Stimulated activated CD4-positive, alpha-beta T cell treated with anti-CD3 and anti-CD28 coated beads, Interleukin-12 subunit alpha, Interleukin-12 subunit beta, amount 100 ng/mL, for 48 hours (primary cell): ENCODE measurements at places on chromosomes 6 and 20.
A peak's percentile ranks its signal among the peaks of the same experiment; 100 is the strongest.

DNA sequence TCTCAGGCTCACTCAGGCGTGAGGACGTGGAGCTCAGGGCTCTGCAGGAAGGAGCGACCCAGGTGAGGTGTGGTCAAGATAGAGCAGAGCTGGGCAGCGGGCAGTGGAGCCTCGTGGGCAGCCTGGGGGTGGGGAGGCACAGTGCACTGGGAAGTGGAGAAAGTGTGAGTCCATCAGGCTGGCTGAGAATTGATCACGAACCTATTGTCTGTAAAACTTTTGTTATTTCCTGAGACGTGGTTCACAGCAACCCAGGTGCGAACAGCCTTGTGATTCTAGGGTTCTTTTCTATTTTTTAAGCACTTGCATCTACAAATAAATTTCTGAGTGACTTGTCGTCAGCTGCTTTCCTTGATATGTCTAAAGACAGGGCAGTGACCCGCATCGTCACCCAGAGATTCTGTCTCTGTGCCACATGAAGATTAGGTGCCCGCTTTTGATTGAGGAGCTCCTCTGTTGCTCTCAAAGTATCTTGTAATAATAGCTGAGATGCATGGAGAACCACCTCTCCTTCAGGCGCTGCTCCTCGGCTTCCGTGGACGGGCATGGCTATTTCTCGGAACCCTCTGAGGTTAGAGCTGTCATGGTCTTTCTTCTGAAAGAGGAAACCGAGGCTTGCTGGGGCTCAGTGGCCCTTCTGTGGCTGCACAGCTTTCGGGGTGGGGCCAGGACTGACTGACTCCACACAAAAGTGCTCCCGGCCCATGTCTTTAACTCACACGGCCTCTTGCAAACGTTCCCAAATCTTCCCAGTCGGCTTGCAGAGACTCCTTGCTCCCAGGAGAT is 662 bp upstream of the CCR6 start:
- no peak for DNase-seq

DNA sequence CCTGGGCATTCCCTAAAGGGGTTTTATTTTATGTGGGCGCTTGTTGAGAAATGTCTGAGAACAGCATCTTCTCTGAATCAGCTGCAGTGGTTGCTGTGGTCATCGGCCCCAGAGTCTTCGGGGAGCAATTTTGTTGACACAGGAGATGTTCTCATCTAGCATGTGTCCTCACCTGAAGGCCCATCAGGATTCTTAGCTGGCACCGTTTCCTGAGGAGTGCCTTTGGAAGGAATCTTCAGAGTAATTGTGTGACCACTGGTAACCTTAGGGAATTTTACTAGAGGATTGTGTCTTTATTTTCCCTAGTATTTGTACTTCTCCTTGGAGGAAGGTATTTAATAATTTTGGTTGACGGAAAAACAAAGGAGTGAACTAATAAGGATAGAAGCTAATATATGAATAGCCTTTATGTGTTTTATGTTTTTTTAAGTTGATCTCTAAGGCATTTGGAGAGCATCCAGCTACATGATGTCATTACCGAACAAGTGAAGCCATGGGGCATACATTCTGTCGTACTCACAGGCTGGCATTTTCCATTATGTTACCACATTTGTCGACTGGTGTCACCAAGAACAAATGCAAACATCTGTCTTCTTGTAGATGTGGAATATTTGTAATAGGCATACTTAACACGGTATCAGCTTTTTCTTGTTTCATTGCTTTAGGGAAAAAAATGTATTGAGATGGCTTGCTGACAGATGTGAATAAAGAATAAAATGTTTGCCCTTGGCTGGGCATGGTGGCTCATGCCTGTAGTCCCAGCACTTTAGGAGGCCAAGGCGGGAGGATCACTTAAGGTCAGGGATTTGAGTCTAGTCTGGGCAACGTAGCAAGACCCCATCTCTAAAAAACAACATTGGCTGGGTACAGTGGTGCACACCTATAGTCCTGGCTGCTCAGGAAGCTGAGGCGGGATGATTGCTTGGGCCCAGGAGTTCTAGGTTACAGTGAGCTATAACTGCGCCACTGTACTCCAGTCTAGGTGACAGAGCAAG is 41.9 kb downstream of the TULP4 start:
- DNase-seq = no peak

GRCh38 chr6:110814102-110815014 is 911 bp downstream of the CDK19 start:
- DNase-seq = peak; percentile 55

DNA sequence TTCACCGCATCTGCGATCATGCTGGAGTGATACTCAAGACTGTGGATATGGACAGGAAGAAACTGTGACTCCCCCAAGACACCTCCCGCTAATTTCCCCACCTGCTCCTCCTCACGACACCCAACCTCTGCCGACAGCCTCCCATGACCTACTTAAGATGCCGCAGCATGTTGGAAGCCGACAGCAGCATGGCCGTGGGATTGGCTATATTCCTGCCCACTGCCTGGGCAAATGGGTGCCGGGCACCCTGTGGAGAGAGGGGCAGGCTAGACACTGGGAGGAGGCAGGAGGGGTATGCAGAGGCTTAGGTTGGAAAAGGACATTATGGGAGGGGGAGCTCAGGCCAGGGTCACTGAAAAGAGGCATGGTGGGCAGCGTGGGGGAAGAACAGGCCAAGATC is 4.5 kb downstream of the IDH3B start:
- no peak for DNase-seq

DNA sequence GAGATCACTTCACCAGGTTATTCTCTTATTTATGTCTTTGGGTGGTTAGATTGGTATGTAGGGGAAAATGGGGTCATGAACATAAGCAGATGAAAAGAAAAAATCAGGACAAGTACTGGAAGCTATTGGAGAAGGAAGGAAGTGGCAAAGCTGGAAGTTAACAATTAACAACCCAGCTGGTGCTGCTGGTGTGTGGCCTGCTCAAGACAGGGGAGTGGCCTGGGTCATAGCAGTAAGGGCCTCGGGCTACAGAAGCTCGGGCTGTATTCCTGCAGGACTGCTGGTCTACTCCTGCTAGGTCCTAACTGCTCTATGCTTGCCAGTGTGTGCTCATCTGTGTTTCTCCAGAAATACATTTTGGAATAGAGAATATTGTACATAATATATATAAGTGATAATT is 19.6 kb downstream of the MYLIP start:
- no peak for DNase-seq

DNA sequence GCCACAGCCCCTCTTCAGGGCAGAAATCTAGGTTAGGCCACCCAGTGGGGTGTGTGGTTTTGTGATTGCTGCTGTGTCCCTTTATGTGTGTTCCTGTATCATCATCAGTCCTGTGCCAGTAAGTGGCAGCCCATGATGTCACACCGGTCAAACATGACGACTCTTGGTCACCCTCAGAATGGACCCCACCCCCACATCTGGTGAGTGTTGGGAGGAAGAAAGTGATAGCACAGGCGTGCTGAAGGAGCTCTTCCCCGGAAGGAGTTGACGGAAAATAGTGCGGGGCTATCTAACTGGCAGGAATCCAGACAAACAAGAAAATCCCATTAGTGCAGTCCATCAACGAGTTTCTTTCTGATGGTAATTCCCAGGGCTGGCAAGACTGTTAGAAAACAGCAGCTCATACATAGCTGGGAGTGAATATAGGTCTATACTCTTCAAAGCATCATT is 33.4 kb upstream of the IL17A start:
- no peak for DNase-seq

DNA sequence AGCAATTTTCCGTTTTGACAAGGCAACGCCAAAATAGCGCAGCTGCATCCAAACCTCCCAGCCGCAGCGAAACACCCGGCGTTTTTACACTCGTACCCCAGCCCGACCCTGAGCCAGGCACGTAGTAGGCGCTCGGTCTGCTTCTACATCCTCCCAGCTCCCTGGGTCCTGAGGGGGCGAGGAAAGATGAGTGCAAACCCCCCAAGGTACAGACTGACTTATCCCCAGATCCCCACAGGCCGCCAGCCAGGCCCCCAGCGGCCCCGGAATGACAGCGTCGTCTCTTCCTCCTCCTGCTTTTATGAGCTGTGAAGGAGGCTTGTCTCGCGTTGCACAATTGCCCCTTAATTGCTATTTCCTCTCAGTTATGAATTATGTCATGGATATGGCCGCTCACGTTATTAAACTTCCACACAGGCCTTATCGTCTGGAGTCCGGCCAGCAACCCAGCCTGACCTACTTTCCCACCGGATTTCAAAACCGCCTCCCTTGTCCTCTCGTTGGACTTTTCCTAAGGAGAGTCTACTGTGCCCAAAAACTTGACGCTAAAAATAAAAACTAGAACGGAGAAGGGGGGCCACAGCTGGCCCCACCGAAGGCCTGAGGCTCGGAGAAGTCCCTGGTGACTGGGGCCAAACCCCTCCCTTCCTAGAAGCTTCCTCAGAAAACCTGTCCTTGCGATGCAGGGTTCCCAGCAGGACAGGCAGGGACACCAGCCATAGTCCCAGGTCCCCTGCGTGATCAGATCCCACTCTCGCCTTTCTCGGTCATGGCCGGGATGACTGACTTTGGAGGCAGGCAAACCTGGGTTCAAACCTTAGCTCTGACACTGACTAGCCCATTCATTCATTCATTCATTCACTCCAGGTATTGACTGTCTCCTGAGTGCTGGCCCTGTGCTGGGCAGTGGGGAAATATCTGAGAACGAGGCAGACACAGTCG is 130.9 kb upstream of the PTPN1 start:
- DNase-seq = no peak

DNA sequence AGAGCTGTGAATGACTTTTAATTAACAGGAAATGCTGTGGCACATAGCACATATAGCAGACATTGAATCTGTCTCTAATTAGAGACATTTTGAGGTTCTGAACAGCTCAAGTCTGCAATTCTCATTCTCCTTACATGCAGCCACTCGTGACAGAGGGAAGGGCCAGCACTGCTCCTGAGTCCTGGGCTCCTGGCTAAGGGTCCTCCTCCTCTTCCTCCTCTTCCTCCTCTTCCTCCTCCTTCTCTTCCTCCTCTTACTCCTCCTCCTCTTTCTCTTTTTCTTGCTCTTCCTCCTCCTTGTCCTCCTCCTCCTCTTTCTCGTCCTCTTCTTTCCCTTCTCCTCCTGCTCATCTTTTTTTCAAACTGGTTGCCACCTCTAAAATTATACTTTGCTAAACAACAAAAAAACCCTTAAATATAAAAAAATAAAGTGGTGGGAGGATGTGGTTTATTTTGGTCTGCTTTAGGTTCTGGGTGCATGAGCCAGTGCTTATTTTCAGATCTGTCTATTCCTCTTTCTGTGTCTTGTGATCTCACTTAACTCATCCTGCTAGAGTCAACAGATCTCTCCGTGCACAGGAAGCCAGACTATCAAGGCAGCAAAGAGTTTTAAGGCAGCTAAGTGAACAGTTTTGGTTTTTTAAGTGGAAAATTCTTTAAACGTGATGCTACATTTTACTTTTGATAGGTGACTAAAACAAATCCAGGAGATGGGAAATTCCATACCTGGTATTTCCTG is 159.3 kb downstream of the CD83 start:
- DNase-seq = no peak

- no peak for DNase-seq
Measured at GRCh38 chr6:6600875-6601274, 12.4 kb downstream of the LY86 start.

DNA sequence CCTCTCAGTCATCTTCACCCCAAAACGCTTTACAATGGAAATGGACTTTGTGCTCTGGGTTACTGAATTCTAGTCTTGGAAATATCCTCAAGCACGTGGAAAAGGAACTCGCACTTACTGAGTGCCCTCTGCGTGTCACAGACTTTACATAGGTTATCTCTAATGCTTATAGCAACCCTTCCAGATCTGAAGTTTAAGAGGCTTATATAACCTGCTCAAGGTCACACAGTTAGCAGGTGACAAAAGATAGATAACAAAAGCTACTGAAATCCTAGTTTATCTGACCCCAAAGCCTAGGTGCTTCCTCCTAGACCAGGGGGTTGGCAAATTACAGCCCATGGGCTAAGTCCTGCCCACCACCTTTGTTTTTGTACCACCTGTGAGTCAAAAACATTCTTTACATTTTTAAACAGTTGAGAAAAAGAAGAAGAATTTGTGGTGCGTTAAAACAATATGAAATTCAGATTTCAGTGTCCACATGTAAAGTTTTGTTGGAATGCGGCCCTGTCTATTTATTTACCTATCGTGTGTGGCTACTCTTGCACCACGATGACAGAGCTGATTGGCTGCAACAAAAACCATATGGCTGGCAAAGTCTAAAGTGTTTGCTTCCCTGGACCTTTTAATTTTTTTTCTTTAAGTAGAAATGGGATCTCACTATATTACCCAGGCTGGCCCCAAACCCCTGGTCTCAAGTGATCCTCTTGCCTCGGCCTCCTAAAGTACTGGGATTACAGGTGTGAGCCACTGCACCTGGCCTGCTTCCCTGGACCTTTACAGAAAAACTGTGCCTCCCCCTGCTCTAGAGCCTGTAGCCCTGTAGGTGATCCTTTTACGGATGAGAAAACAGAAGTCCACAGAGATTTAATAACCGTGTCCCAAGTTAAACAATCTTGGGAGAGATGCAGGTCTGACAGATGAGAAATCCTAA is 110.2 kb upstream of the RREB1 start:
- DNase-seq = no peak

GRCh38 chr6:149235130-149235561 is 82.4 kb upstream of the TAB2 start:
- no peak for DNase-seq

DNA sequence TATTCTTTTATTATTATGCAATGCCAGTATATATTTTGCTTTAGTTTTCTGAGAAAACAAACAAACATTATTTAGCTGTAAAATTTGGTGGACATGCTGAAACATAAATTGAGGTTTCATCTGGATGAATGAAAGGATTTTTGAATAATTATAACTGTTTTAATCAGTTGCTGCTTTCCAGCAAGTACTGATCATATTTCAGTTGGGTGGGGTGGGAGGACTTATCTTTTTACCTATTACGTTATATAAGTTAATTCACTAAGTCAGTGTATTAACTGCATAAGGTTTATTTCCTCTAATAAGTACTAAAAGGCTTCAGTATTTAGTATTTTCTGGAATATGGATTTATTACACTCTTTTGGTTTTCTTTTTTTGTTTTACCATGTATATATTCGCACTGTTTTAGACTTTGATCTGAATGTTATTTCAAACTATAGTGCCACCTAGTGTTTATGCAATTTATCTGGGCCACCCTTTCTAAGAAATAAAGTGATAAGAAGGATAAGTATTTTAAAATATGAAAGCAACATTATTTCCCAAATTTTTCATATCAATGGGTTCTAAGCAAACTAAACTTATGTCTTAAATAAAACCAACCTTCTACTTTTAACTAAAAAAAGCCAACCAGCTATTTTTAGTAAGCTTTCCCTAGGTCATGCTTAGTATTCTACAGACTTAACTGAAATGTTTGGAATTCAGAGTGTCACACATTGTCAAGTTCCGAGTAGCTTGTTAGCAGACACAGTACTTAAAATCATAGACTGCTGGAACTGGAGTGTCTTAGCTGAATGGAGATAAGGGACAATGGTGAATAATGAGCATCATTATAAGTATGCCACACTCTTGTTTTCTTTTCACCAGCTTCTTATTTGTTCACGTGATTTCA is 105.4 kb upstream of the MCHR2 start:
- DNase-seq = no peak

GRCh38 chr6:56657354-56657753 is 14.7 kb upstream of the DST start:
- DNase-seq = no peak
